ENCODE measurements at places on chromosomes 2 and 18.

DNA sequence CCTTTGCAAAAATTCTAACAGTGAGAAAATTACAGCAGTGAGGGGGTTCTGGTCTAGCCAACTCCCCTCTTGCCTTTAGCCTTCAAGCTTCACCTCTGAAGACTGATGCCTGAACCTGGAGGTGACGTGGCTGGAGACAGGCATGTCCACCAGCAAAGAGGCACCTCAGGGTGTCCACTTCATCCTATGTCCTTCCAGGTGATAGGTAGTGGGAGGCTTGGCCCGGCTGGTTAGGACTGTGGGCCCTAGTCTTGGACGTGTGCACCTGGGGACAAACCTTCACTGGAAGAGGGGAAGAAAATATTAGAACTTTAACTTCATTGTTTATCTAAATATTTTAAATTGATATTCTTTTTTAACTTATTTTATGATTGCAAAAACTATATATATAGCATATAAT is 35.5 kb upstream of the EDAR start:
- no peak for DNase-seq

DNA sequence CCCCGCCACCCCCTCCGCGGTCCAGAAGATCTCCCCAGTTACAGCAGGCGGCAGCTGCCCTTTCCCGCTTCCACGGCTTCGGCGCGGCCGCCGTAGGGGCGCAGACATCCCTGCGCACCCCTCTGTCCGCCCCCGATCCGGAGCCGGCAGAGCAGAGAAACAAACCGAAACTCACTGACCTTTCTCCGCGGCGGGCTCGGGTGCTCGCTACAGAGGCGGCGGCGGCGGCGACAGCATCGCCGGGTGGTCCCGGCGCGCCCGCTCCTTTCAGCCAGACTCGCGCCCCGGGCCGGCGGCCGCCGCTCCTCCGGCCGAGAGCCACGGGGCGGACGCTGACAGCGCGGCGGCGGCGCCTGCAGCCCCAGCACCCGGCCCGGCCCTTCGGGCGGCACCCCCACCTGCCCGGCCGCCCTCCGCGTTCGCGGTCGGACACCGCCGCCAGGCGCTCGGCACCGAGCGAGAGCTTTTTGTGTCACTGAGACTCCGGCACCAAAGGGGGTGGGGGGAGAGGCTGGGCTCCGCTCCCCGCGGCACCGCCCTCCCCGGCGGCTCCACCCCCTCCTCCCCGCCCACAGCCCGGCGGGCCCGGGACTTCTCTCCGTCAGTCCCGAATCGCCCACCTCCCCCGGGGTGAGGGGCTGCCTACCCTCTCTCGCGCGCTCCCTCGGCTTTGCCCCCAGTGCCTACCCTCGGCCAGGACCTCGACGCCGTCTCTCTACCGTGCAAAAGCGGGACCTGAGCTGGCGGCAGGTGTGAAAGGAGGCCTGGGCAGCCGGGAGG is 1.4 kb upstream of the RNF152 start:
- peak; percentile 19 for DNase-seq

DNA sequence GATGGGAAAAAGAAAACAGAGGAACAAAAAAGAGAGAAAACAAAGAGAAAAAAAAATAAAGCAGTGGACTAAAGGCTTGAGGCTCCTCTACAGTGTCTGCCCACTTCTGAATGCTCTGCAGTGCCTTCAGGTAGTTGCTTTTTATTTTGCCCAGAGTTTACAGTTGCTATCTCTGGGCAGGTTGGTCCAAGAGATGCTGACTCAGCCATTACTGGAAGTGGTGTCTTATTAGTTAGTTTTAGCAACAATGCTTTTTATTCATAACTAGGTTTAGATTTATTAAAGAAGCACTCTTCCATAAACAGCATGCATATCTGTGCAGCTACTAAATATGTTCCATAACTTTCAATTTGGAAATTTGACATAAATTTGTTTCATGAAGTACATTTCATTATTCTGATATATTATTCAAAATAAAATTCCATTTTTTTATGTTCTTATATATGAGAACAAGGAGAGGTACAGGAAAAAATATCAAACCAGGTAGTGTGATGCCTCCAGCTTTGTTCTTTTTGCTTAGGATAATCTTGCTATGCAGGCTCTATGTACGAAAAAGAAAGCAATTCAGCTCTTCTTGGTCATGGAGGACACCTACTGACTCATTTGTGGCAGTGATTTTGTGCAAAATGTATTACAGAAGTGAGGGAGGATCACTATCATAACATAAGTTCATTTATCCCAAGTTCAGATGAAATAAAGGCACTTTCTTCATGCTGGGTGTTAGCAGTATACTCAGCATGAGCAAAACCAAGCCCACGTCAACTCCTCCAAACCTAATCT is 69.5 kb downstream of the RPIA start:
- no peak for DNase-seq

- no peak for DNase-seq
These were observed 96.0 kb downstream of the INHBB start for GRCh38 chr2:120441744-120442471.

GRCh38 chr2:112648081-112648480 is 2.3 kb downstream of the SLC20A1 start:
- no peak for DNase-seq

- DNase-seq, result no peak
These were observed 252.1 kb upstream of the COPS8 start for GRCh38 chr2:236833501-236834073.

GRCh38 chr2:237639836-237640220 is 12.4 kb downstream of the LRRFIP1 start:
- no peak for DNase-seq

- no peak for DNase-seq
These were observed 540.6 kb upstream of the GCFC2 start for GRCh38 chr2:76251342-76251741.

- no peak for DNase-seq
These were observed 2.0 kb downstream of the ANO7 start for GRCh38 chr2:241190291-241190981.

GRCh38 chr2:65396348-65397026 is 35.9 kb downstream of the SPRED2 start:
- no peak for DNase-seq

DNA sequence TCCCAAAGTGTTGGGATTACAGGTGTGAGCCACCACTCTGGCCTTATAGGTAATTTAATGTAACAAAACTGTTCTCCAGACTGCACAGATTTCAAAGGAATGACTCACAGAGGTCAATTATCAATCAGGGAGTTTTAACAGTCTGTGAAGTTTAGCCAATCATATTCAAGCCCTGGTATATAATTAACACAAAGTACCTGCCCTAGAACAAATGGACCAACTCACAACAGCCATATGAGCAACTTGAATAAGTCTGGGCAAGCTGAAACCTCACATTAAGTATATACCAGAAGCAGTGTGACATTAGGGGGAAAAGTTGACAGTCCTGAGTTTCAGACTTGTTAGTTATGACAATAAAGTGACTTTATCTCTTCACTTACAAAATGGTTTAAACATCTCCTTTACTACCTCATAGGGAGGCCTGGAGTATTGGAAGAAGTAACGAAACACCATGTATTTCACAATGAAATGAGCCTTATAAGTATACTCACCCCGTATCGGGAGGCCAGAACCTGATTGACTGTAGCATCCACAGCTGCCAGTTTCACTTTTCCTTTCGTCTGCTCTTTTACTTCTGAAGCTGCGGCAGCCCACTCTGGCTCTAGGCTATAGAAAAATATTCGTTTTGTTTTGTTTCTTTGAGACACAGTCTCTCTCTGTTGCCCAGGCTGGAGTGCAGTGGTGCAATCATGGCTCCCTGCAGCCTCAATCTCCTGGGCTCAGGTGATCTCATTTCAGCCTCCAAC is 22.2 kb downstream of the PDIA6 start:
- DNase-seq, result peak; percentile 70

DNA sequence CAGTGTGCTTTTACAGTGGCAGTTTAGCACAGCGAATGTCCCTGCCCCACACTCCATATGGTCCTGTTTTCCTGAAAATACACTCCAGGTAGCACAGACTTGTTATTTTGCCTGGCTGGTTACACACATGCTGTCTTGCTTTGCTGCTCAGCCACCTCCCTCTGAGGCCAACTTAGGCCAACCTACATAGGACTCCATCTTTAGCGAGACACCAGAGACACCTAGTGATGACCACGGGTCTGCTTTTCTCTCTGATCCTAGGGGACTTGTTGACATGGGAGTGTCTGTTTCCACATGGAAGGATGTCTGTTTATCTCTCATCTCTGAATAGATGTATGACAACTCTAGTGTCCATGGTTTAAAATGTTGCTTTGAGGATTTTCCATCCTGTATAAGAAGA is 43.3 kb downstream of the PLEKHB2 start:
- no peak for DNase-seq

GRCh38 chr2:25651066-25651465 is 22.3 kb downstream of the DTNB start:
- DNase-seq, result no peak

DNA sequence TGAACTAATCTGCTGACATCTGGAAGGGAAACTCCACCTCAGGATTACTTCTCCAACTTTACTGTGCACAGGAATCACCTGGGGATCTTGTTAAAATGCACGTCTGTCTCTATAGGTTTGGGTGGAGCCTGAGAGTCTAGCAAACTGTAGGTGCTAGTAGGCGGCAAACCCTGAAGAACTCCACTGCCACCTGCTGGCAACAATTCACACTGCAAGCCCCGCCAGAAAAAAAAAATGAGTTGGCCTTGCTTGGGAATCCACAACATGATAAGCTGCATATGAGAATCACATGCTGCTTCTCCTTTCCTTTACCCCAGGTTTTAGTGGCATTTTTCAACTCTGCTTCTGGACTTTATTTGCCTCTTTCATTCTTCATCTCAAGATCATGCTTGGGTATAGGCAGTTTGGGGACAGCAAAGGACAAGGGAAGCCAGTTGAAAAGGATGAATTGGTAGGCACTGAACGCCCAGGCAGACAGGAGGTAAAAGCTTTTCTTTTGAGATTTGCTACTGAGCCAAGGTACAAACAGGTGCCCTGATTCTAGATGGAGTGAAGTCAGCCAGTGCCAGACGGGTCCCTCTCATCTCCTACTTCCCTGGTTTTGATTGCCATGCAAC is 88.8 kb downstream of the VIT start:
- peak; percentile 70 for DNase-seq

DNA sequence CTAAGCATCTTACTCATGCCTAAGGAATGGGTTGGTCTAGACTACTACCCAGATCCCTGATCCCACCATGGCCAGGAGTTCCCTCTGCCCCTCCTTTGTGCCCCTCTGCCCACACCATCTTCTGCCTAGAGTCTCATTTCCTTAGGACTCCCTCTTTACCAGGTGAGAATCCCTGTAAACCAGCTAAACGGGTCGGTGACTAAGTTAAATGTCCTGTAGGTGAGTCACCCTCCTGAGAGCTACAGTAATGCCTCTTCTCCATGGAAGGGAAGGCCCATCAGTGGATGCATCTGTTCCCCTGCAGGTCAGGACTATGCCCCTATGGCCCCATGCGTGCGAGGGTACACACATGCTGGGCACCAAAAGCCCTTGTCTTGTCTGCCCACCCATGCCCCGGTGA is 25.4 kb downstream of the PTGR3 start:
- DNase-seq, result peak; percentile 37

DNA sequence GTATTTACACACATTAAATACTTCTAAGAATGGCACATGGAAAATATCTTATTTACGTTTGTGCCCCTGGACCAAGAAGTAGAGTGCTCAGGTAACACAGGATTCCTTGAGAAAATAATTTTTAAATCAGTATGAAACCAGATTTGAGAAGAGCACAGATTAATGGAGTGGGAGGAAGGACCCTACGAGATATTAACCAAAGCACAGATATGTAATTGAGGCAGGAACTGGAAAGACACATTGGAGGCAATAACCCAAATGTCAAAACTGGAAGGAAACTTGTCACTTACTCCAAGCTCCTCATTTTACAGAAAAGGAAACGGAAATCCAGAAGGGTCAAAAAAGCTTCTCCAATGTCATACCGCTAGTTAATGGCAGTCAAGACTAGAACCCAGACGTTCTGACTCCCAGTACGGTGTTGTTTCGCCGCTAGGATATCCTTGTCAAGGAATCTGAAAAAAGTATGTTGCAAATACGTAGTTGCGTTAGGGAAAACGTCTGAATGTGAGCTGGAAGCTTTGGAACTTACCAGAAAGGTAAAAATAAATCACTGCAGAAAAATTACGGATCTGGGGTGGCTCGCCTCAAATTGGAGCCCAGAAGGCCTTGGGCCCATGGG is 634 bp downstream of the MTIF2 start:
- peak; percentile 22 for DNase-seq

- DNase-seq, result peak; percentile 33
These were observed 83.9 kb downstream of the PDK1 start for GRCh38 chr2:172639823-172640222.

DNA sequence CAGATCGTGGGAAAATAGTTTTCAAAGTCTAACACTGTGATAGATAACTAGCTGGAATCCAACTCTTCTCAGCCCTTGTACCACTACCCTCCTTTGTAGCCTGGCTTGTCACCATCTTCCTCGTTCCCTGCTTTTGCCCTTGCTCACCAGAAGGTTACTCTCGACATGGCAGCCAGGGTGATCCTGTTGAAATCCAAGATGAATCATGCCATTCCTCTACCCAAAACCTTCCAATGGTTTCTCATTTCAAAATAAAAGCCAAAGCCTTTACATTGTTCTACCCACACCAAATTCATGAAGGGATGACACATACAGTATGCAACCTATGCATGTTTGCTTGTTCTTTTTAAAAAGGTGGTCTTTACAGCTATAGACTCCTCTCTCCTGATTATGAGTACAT is 45.7 kb downstream of the STAT4 start:
- DNase-seq, result no peak

GRCh38 chr18:44680273-44681075 is at the start of gene SETBP1:
Gene SETBP1 (plus strand): TSS chr18:44680888. CDS start chr18:44701347, 20,459 bp downstream.
- peak; percentile 46 for DNase-seq

GRCh38 chr2:18125303-18125702 is 246.8 kb downstream of the KCNS3 start:
- no peak for DNase-seq

- no peak for DNase-seq
These were observed 523.3 kb upstream of the SLC8A1 start for GRCh38 chr2:40975151-40975550.

DNA sequence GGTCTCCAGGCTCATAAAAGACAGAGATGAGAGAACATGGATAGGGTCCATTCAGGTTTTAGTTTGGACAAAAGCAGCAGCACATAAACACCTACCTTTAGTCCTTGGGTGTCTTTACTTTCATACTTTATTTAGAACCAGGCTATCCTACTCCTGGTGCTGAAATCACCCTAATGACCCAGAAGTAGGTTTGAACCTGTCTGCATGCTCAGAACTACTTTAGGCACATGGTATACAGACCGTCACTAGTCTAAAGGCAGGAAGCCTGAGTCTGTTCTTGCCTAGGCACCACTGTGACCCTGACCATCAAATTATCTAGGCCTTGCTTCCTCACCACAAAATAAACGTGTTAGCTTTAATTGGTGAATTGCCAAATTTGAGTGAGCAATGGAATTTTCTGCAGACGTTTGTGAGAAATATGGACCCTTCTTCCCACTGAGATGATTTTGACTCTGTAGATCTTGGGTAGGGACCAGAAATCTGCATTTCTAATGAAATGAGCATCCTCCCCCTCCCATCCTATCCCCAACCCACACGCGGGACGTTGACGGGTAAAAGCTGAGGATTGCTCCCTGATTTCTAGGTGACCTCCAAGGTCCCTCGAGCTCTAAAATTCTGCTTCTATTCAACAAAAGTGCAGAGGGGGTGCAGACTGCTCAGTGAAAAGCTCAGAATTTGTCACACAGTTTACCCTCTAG is 75.1 kb downstream of the PLEKHM3 start:
- DNase-seq, result no peak
